ENCODE measurements at places on chromosomes 13 and 19.

- DNase-seq, result no peak
Observed at GRCh38 chr19:13978351-13979243, 26.3 kb downstream of the DCAF15 start.

DNA sequence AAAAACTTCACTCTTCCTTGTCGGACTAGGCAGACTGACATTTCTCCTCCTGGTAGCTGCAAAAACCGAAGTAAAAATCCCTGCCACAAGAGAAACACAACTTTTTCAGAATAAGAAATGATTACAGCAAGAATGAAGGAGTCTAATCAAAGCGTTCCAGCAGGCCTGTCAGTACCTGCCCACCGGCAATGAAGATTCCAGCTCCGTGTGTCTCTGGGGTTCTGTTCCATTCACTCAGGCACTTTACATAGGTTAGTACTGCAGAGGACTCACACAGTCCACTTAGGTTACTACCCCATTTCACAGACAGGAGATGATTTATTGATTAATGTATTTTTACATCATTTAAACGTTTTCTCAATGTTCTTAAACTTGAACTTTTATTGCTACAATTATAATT, 275.5 kb downstream of the NHLRC3 start:
- DNase-seq, result no peak

GRCh38 chr19:16325641-16326400, 1.2 kb downstream of the KLF2 start:
- peak; percentile 55 for DNase-seq

DNA sequence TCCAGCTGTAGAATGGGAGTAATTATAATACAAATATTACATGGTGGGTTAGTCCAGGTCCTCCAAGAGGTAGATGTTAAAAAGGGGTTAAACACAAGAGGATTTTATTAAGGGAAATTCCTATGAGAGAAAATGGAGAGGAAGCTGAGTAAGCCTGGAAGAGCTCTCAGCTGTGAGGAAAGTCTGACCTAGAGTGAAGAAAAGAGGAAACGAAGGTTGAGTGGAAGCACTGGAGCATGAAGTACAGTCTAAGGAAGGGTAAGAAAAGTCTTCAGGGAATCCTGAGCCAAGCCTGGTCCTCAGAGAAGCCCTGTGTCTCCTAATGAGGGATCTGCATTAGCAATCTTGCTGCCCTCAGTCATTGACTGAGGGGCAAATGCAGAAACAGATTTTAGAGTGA, 506.2 kb downstream of the GPC5 start:
- DNase-seq, result no peak

DNA sequence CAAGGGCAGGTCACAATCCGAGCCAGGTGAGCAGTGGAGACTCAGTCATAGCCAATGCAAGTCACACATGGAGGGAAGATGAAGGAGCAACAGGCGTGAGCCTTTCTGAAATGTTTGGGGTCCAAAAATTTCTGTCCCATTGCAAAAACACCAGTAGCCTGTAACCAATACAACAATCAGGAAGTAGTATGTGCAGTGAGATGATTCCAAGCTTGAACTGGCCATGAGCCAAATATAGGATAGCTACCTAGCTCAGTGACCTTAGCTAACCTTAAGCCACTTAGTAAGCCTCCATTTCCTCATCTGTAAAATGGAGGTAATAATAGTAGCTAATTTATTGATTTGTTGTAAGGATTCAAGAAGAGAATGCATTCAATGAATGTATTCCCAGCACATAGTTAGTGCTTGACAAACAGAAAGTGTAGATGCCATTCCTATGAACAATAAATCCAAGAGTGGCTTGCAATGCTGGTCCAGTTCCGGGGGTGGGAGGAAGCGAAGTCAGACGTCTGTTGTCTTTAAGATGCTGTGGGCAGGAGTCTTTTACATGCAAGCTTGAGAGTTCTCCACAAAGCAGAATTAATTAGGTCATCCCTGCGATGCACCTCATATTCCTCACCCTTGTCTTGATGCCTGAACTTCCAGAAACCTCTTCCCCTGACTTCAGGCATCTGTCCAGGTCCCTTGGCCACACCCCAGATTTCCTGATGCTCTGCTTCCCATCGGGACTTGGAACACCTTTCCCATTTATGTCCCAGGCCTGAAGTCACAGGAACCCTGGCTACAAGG, 195.7 kb upstream of the UBL3 start:
- no peak for DNase-seq

DNA sequence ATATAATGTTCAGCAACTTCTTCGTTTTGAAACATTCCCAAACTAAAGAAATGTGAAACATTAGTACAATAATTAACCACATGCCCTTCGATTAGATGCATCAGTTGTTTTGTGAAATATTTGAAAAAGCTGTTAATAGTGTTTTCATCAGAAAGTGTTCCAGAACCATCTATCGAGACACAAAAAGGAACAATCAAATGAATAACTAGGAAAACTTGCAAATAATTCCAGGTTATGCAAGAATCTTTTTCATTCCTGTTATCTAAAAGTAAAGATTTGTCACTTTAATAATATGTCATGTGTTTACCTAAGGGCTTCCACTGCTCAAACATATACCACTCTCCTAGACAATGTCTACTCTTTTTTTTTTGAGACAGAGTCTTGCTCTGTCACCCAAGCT, 904.2 kb upstream of the MIR17HG start:
- no peak for DNase-seq

DNA sequence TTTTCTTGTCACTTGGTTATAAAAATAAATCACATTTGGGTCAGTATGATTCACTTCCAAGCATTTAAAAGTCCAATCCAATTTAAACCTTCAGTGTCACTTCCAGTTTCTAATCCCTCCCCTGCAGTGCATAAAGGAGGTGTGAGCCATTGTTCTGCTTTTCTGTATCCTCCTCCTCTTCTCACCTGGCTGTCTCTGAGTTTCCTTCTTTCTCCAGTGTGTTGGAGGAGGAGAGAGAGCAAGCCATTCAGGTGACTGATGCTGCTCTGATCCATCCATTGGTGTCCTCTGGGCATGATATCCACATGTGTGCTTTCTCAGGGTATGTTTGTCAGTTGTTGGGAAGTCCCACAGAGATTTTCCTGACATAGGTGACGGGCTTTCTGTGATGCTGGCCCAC, 1.2 kb downstream of the NUDT15 start:
- DNase-seq, result peak; percentile 20

DNA sequence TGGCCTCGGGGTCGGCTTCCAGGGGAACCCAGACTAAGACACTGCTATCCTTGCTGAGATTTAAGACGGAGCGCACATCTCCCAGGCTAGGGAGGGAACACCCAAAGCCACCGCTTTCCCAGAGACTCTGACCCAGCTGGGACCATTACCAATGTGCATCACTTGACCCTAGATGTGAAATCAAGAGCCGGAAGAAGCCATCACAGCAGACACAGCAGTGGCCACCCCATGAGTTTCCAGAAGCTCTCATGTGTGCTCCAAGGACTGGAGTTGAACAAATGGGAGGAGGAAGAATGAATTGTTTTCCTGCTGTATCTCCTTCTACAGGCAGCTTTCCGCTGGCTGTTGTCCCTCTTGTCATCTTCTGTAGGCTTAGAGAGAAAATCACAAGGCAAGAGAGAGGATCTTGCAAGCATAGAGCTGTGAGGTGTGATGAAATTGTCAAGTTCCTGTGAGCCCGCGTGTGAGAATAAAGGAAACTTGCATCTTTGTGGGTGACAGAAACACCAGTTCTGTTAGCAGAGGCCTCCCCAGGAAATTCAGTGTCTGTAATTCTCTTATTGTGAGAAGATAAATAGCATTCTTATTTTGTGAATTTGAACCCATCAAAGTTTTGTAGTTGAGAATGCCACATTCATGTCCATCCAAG, 711.8 kb downstream of the UQCRFS1 start:
- DNase-seq, result no peak

- DNase-seq, result no peak
Observed at GRCh38 chr13:100797921-100798320, 123.3 kb upstream of the TMTC4 start.

DNA sequence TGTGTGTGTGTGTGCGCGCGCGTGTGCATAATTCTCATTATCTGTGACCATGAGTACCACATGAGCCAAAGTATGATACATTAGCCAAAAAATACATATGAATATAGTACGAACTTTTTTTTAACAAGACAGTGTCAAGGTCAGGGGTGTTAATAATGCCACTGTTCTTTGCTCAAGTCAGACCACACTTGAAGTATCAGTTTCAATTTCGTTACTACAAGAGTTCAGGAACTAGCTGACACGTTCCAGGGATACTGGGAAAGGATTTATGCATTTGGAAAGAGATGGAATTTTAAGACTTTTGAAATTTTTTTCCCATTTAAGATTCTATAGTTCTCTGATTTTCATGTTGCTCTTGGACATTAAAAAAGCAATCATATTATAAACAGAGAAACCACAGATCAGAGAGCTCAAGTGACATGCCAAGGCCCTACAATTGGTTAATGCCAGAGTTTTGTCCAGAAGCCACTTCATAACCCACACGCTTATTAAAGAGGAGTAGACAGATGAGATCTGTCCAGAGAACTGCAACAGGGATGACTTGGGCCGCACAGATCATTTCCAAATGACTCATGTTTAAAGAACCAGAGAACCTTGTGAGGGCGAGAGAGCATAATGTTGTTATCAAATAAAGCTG, 718.8 kb upstream of the SGCG start:
- no peak for DNase-seq

DNA sequence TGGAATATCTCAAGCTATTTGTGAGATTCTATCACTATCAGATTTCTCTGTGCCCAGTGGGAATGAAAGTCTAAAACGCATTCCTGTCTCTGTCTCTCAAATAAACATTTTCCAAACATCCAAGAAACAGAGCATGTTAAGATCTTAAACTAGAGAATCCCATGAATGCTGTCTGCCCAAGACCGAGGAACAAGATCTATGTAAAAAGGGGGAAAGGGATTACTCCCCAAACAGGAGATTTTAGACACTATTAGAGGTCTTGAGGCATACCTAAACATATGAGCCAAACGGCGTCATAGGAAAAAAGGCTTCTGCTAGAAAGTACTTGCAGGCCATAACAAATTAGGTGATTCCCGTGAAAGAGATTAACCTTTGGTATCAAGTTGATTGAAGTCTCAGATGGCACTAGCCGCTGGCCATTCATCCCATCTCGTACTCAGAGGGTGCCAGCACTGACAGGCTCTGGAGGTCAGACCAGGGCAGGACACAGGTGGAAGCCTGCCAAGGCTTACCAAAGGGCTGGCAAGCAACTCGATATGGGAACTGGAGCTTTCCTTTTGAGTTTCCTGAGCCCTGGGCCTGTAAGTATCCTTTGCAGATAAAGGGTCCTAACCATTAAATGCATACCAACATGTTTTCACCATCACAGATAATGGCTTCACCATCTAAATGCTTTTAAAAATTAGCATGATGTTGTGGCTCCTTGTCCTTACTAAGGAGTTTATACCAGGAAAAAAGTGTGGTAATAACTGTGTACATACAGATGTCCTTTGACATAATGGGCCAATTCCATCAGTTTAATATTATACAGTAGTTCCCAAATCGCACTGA, 225.2 kb downstream of the FOXO1 start:
- DNase-seq, result no peak

DNA sequence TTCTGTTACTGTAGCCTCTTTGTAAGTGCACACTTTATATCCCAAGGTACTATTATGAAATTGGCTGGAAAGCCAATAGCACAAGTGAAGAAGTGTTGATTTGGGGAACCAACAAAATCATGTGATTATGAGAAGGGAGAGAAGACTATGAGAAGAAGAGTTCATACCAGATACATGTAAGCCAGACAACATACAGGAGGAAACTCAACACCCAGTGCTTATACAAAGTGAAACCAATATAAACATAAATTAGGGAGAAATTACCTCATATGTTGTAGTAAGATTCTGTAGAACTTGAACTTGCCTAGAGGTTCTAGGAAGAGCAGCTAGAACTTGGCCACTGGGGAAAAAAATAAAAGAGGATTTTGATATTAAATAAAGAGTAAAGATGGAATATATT, 17.4 kb downstream of the CPB2 start:
- DNase-seq, result no peak

DNA sequence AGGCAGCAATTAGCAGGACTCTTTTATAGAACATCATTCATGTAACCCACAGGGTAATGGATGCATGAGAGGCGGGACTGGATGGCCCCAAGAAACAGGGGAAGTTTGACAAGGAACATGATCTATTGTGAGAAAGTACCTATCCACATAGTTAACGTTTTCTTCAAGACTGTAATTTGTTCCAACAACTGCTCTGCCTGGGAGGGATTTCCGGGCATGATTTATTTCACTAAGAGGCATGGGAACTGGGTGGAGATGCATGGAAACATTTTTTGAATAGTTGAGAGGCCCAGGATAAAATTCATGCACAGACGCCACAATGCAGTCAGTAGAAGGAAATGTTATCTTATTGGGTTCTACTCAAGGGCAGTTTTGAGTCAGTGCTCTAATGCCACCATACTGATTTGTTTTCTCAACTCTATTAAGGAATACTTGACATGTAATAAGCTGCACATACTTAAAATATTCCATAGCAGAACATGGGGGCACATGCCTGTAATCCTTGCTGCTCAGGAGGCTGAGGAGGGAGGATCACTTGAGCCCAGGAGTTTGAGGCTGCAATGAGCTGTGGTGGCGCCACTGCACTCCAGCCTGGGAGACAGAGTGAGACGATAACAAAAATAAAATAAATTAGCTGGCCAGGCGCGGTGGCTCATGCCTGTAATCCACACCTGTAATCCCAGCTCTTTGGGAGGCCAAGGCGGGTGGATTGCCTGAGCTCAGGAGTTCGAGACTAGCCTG, 9.9 kb upstream of the ATG4D start:
- peak; percentile 8 for DNase-seq

DNA sequence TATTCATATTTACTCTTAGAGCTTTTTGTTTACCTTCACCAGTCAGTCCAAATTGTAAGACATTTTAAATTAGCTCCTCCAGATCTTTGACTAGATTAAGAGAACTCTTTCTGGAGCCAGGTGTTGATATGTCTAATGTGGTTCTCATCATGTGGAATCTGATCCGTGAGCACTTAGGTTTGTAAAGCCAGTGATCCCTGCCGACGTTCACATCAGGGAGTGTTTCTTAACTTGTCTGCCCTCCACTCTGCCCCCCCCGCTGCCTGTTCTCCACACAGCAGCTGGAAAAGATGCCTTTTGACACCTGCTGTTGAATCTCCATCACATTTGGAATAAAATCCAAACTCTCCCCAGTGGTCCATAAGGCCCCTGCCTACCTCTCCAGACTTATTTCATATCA, 17.7 kb downstream of the METTL21C start:
- DNase-seq, result no peak

GRCh38 chr19:4326837-4327251, 11.8 kb downstream of the STAP2 start:
- no peak for DNase-seq

DNA sequence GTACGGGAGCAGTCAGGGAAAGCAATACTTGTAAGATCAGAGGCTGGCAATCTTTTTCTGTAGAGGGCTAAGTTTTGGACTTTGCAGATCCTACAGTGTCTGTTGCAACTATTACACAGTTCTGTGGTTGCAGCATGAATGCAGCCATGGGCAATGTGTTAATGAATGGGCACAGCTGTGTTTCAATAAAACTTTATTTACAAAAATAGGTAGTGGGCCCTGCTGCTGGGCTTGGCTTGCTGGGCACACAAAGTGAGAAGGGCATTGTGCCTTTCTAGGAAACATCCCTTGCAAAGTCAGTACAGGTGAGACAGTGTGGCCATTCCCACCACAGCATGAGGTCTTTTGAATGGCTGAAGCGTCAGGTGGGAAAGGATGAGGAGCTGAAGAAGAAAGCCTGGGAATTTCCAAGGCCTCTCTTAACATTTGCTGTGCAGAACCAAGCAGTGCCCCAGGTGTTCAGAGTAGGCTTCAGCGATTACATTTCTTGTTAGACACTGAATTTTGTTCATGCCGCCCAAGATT, 9.1 kb downstream of the KL start:
- DNase-seq, result no peak
